ENCODE measurements at places on chromosomes 12 and 14.

DNA sequence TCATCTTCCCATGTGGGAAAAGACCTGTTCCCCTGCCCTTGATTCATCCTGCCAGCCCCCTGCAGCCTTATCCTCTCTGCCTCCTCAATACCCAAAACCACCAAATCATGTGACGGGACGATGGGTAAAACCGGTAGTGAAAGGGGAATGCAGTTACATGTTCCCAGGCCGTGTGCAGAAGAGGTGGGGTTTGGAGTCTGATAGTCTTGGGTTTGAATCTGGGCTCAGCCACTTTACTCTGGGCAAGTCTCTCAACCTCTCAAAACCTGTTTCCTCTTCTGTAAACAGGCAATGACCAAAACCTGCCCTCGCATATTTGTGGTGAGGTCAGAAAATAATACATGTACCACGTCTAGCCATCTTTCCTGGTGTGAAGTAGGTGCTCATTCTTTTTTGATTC lies 123.0 kb downstream of the PLXNC1 start:
- no peak for DNase-seq

DNA sequence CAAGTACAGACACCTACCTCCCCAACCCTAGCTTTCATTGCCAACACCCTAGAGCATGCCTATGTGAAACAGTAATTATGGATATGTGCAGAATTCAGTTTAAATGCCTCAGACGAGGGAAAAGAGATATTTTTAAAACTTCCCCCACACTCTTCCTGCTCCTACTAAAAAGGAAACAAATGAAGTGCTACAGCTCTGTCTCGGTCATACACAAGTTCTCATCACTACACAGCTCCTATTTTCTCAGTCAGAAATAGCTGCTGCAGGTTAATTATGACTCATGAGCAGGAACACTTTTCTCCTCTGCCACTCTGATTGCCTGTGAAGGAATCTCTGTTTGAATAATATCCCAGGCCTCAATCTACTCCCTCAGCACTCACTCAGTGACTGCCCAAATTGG lies 703.6 kb upstream of the FLRT2 start:
- DNase-seq, result no peak

DNA sequence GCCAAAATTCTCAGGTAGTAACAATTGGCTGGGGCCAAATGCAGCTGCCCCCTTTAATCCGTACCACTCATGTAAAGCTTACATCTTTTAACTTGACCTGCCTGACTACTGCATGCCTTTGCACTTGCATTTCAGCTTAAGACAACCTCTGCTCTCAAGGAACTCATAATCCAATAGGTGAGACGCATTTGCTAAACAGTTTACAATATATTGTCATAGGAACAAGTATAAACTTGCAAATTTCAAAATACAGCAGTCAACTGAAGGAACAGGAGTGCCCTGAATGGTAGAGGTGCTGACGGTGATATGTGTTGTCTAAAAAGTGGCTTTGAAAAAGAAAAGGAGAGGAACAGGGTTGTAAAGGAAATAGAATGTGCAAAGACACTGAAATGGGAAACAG lies 3.6 kb upstream of the BRMS1L start:
- DNase-seq, result no peak

DNA sequence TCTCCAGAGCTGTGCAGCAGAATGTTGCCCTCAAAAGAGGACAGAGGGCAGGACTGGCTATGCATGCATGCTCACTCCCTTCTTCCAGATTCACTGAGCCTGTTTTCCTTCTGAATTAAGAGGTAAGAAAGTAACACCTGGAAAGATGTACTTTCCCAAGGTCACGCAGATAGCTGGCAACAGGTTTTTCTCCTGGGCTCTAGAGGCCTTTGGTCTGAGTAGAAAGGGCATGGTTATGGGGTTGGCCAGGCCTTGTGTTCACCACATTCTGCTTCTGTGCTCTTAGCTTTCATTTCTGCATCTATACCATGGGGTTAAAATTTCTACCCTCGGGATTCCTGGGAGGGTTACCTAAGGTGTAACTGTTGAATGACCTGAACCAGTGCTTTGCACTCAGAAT lies 57.5 kb downstream of the RASSF3 start:
- no peak for DNase-seq

GRCh38 chr12:128928361-128928760 lies 75.1 kb downstream of the GLT1D1 start:
- DNase-seq, result no peak

DNA sequence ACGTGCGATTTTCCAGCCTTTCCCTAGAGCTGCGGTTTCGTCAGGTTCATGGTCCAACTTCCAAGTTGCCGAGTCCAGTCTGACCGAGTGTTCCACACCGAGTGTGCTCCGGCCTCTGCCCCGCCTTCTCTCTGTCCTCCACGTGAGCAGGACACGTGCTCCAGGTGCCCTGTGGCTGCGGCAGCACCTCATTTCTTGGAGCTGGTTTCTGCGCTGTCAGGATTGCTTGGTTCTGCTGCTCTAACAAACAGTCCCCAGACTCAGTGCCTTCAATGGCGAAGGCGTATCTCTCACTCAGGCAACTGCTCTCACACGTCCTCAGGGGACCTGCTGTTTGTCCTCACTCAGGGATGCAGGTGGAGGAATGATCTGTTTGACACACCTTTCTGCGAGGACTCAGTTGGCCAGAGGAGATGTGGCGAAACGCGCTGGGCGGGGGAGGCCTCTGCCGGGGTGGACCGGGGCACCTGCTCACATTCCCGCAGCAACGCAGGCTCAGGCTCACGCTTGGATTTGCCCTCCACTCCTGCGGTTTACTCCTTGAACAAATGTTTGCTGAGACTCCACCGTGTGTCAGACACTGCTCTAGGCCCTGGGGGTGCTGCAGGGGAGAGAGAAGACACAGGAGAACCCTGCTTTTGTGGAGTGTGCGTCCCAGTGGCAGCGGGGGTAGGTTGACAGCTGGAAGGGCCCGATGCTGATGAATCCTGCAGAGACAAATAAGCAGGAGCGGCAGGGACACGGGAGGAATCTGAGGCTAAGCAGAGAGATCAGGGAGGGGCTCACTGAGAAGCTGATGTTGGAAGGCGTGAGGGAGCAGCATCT lies 63.4 kb upstream of the FBRSL1 start:
- DNase-seq, result no peak

DNA sequence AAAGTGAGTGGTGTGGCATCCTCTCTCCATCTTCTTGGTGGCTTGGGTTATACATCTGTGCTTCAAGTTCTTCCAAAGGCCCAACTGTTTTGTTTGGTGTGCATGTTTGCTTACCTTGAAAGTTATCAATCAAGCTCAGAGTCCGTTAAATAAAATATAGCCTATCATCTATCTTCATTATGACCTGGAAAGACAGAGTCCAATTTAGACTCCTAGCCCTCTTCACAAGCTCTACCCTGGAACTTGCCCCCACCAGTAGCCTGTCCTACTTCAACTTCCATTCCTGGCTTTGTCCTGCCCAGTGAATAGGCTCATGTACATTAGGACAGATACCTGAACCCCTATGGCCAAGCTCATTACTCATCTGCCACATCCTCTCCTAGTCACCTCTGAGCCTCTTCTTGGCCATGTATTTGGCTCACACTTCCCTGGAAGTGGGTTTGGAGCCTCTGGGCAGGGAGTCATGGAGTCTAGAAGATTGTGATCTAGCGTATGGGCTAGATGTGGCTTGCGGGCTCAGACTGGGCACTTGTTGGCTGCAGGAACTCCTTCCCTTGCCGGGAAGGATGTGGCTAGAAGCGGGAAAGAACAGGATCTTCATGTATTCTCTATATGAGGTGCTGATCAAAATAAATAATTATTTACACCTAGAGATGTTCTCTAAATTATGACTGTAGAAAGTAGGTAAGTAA lies 6.4 kb upstream of the SSTR1 start:
- no peak for DNase-seq

GRCh38 chr12:119235197-119235751 lies 56.5 kb downstream of the HSPB8 start:
- no peak for DNase-seq

GRCh38 chr14:73426877-73427276 lies 31.5 kb downstream of the NUMB start:
- DNase-seq, result no peak

DNA sequence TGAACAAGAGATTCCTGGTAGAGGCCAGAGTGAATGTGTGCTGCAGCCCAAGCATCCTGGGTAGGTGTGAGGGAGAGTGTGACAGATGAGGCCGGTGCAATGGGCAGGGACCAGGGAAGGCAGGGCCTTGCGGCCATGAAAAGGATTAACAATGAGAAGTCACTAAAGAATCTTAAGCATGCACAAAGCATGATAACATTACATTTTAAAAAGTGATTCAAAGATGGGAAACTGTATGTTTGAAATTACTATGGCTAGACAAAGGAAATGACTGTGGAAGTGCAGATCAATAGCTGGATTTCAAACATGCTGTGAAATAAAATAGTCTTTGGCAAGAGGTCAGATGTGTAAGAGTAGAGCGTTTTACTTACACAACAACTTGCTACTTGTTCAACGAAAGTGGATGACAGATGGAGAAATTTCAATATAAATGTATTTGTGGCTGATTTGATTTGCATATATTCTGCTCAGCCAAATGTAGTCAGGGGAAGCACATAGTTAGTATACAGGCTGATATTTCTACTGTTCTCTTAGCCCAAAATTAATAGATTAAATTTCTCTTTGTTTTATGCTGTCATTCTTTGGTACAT lies 175.5 kb downstream of the CCDC59 start:
- no peak for DNase-seq

GRCh38 chr12:100138803-100139098 lies 3.9 kb downstream of the BLTP3B start:
- no peak for DNase-seq

DNA sequence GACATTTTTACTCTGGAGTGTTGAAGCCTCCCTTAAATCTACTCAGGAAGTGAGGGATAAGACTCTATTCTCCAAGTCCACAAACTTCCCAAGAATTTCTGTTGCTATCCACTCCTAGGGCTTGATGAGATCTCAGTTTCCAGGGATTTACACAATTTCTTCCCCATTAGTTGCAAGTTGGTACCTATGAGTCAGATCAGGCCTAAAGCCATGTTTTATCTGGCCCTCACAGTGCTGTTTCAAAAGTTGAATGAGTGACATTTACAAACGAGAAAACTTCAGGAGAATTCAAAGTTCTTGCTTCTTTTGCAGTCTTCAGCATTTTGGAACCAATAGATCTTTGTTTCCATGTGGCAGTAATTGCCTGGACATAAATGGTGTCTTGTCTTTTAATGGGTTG lies 156.4 kb upstream of the SYT10 start:
- no peak for DNase-seq

- no peak for DNase-seq
Observed at GRCh38 chr12:99960311-99960710, 24.4 kb downstream of the ANKS1B start.

DNA sequence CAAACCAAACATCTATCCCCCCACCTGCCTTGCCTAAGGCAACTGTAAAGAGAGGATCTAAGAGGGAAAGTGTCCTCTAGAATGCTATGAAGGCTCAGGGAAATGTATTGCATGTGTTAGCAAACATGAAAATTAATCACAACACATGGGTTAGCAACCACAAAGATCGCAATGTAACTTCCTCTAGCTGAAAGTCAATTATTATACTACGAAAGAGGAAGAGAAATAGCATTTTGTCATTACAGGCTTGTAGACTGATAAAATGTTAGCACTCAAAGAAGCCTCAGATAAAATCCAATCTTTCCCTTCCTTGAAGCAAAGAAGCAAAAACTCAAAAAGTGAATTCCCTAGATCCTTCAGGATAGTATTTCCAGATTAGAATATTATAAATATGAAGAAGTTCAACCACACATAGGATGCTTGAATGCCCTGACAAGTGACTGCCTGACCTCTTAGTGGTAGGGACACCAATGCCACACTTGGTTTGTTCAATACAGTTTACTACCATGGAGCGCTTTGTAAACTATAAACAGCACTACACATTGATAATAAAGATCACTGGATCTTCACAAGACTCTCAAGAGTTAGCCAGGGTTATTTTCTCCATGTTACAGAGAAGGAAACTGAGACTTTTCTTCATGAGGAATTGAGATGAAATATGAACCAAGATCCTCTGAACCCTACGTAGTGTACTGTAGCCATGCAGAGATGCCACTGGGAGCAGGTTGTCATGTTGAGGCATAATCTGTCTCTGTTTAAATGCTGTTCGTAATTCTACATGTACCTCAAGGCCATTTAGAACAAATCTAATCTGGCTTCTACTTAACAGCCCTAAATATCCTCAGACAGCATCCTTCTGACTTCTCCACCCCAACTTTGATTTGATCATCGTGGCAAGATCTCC lies 100.7 kb downstream of the ITPR2 start:
- no peak for DNase-seq

GRCh38 chr12:559906-560455 lies 100.2 kb downstream of the B4GALNT3 start:
- no peak for DNase-seq

DNA sequence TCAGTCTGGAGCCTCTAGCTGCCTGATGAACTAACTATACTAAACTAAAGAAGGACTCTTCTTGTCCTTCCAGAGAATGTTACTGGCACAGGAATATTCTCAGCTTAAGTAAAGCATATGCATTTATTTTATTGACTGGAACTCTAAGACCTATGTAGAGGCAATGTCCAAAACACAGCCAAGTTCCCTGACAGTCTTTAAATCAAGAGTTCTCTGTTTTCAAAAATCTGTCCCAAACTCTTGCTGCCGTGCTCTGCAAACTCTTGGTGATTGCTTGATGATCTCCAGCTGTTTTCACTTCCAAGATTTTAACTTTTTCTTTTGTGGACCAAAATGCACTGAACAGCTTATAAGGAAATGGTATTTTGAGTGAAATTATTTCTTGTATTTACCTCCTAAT lies 67.5 kb upstream of the DAAM1 start:
- DNase-seq, result no peak

DNA sequence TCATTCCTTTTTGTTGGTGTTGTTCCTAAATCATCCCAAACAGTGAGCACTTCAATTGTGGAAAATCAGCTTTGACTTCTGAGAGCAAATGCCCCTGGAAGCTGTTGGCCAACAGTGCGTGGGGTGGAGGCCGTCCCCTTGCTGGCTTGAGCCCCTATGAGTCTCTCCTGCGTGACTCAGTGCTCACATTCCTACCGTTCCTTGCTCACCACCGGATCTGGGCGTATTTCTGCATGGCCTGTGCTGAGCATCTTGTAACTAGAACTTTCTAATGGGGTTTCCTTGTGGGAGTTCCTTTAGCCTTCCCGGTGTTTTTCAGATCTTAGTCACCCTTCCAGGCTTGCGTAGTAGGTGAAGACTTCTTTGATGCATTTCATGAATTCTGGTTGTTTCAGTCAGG lies 14.7 kb downstream of the SERPINA1 start:
- DNase-seq, result no peak

DNA sequence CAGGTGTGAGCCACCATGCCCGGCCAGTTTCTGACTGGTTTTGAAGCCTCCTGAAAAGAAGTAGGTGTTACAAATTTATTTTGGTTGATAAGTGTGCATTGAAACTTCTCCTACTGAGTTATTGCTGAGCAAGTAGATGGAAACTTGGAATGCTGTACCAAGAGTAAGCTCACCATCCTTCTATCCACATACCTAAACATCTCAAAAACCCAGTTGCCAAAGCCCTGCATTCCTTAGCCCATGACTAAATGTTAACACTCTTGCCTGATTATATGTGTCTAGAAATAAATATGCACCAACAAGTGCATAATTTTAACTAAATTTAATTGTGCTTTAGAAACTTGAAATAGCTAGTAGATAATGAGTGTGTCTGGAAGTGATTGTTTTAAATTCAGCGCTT lies 357.8 kb downstream of the DUSP6 start:
- no peak for DNase-seq

All from stimulated activated CD4-positive, alpha-beta T cell treated with anti-CD3 and anti-CD28 coated beads, Interleukin-1b, Interleukin-23, amount 100 ng/mL, for 24 hours (primary cell).